ENCODE measurements at places on chromosomes 2 and 18.

DNA sequence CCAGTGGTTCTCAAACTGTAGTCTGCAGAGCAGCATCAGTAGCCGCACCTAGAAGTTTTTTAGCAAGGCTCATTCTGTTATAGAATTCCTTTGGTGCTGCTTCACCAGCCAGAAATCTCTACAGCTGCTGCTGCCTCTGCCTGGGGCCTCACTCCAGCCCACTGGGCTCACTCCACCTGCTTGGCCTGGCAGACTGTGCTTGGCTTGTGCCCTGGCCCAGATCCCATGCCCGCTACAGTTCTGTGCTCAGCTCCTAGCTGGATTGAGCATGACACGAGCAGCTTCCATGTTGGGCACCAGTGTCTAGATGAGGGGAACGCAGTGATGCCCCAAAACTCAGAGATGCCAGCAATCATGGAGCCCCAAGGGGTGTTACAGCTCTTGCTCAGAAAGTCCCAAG lies 22.6 kb downstream of the MAPK4 start:
- no peak for DNase-seq

DNA sequence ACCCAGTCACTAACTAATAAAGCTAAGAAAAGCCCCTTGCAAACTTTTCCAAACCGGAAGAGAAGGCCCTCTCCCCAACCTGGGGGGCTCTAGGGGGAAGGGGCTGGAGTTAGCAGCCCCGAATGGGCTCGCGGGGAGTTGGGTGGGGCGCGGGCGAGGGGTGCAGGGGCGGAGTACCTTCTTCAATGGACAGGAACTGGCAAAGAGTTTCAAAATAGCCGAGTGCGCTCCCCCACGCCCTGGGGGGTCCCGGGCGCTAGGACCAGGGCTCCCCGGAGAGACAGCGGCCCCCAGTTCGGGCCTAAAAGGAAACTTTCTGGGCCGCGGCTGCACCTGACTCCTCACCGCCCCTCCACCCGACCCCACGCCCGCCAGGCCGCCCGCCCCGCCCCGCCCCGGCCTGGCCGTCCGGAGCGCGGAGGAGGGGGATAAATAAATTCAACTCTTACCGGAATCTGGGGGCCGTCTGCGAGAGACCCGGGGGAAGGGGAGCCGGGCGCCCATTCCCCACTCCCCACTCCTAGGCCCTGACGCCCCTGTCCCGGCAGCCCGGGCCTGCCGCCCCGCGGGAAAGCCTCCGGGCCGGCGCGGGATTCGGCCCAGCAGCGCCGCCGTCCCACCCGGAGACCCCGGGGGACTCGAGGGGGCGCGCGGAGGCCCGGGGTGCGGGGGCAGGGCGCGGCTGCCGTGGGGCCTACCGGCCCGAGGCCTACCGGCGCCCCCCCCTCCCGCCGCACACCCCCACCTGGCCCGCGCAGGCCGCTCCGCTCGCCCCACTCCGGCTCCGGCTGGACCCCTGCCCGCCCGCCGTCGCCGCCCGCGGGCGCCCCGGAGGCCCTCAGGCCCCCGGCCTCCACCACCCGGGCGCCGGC lies 868 bp downstream of the INO80D start:
- peak; percentile 82 for DNase-seq

GRCh38 chr18:25283781-25284180 lies 68.2 kb downstream of the ZNF521 start:
- DNase-seq: peak; percentile 33

- no peak for DNase-seq
These were observed 21.7 kb downstream of the ASPRV1 start for GRCh38 chr2:69939722-69940121.

DNA sequence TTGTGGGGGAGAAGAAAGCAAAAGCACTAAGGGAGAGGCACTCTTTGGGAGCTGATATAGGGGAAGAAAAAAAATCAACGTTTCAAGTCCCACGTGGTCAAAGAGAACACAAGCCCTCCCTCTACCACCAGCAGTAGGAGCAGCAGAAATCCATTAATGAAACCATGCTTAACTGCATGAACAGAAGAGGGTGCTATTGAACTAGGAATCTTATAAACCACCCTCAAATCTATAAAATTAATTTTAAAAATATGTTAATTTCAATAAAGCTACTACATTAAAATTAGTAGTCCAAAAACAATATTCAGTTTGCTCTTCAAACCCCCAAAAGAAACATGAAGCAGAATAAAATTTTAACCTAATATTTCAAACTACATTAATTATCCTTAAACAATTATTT lies 147.8 kb downstream of the TMEM18 start:
- no peak for DNase-seq

DNA sequence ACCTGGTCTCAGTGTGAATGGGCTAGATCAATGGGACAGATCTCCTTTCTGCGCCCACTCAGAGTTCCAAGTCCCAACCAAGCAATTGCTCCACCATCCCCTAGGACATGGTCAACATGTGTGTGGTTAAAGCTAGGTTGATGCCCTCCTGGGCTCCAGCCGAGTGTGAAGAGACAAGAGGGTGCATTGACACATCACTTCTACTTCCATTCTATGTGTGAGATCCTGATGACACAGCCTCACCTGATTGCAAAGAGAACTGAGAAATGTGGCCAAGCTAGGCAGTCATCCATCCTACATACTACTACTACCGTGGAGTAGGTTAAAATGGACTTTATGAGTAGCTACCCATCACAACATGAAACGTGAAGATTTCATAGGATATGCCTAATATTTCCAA lies 106.8 kb downstream of the NCKAP5 start:
- no peak for DNase-seq

DNA sequence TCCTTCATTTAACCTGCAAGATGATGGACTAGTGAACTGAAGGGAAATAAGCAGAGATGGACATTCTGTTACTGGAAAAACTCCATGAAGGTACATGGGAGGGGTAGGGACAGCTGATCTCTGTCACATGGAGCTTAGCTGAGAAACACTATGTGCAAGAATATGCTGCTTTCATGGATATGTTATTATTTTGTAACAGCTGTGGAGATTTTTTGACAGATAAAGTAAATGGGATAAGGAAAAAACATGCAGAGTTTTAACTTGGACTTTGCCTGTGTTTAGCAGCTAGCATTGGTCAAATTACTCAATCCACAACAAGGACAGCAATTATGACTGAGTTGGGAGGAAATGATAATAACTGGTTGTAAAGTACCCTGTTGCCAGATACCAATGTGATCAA lies 28.7 kb upstream of the HNRNPA3 start:
- no peak for DNase-seq

GRCh38 chr18:32339045-32339444 lies 131.6 kb downstream of the GAREM1 start:
- DNase-seq: no peak

- no peak for DNase-seq
These were observed 127.5 kb upstream of the SLC1A4 start for GRCh38 chr2:64861452-64862397.

DNA sequence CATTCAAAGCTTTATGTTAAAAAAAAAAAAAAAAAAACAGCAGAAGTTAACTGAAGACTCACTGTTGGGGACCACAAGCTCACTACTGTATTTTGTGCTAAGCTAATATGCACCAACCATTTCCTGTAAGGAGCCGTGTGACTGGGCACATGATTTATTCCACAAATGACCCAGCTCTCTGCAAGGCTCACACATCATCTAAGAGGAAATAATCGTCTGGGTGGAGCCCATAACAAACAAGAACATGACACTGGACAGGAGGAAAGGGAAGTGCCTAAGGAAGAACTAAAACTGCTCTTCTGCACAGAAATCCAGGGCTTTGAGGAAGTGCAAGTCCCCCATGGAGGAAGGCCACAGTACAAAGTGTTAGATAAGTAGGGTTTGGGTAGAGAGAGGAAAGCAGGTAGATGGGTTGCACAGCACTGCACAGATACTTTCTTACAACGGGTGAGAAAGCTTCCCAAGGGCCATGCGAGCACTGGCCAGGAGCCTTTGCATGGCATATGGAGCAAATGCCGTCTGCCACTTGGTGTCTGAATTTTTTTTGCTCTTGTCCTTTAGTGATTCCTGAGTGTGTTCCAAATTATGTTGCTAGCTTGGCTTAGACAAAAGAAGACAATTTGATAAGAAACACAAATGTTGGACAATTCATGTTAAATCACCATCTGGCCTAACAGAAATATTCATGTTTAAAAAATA lies 24.4 kb downstream of the NFE2L2 start:
- DNase-seq: no peak

DNA sequence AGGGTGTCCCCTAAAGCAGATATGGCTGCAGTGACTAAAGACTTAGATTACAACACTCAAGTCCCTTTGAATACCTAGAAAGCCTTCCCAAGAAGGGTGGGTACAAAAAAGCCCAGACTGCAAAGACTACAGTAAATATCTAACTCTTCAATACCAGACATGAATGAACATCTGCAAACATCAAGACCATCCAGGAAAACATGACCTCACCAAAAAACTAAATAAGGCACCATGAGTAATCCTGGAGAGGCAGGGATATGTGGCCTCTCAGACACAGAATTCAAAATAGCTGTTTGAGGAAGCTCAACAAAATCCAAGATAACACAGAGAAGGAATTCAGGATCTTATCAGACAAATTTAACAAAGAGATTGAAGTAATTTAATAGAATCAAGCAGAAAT lies 138.2 kb upstream of the OTOS start:
- DNase-seq: no peak

GRCh38 chr2:238082827-238083226 lies 17.3 kb upstream of the ESPNL start:
- no peak for DNase-seq

DNA sequence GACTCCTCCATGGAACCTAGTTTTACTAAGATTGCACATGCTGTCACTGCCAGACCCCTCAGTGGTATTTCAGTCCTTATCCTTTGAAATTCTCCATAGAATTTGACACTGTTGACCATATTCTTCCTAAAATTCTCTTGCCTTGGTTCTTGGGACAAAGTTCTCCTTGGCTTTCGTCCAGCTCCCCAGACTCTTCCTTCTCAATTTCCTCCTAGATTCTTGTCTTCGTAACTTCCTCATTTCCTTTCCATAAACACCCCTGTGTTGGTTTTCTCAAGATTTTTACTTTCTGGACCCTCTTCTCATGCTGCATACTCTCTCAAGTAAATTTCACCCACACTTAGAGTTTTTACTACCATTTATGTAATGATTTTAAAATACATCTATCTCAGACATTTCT lies 96.6 kb upstream of the TWSG1 start:
- DNase-seq: peak; percentile 17

GRCh38 chr2:222142027-222142426 lies 156.8 kb downstream of the PAX3 start:
- no peak for DNase-seq

DNA sequence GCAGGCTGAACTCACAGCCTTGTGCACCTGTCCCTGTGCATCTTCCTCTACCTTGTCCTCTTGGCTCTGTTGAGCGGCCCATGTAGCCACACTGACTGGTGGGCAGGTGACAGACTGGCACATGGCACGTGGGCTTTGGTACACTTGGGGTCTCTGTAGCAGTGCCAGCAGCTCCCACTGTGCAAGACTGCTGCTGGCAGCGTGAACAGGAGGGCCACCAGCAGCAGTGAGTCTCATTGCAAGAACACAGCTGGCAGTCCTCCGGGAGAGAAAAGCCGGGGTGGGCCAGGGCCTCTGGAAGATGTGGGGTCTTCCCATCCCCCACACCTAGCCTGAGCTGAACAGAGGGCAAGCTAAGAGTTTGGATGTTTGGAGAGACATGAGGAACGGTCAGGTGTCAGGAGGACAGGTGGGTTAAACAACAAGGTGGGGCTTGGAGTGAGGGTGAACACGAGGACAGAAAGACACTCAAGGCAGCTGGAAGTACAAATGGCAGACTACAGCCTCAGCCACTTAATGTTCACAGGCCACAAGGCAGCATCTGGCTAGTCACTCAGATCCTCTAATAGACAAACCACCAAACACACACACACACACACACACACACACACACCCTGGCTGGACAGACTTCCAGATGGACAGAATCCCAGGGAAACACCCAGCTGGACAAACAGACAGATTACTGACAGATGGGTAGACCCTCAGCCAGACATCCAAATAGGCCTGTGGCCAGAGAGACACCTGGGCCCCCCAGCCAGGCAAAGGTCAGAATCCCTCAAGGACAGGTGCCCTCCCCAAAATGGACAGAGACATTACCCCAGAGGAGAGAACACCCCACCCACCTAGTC lies 2.3 kb upstream of the PTPN18 start:
- no peak for DNase-seq

GRCh38 chr18:44841752-44842587 lies 161.3 kb downstream of the SETBP1 start:
- DNase-seq: no peak

DNA sequence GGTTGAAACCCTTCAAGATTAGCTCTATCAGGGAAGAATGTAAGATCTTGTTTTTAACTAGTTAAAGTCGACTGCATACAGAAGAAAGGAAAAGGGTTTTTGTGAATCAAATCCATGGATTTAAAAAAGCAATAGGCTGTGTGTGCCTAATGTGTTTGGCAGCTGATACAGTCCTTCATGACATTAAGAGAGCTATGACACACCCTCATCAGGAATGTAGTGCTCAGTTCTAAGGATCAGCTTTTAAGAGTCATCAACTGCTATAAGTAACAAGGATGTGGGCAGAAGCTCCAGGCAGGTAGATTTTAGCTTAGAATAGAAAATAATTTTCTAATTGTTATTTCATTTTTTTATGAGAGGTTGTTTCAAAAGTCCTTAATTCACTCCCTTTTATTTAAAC lies 52.9 kb downstream of the PPP1R1C start:
- no peak for DNase-seq

- no peak for DNase-seq
These were observed 63.8 kb downstream of the SETBP1 start for GRCh38 chr18:44744161-44745121.

DNA sequence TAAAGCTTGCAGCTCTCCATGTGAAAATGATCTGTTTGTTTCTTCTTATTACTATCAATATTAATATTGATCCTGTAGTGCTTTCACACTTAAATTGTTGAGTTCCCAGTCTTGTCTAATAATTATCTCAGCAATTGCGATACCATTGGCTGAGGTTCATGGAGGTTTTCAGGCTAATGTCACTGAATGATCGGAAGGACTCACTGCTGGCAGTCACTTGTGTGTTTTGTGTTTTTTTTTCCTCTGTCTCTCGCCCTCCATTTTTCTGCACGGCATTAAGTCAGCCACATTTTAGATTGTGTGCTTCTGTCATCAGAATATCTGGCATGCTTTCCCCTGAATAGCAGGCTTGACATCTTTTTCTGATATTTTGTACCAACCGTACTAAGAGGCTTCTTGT lies 43.7 kb downstream of the AGAP1 start:
- no peak for DNase-seq

DNA sequence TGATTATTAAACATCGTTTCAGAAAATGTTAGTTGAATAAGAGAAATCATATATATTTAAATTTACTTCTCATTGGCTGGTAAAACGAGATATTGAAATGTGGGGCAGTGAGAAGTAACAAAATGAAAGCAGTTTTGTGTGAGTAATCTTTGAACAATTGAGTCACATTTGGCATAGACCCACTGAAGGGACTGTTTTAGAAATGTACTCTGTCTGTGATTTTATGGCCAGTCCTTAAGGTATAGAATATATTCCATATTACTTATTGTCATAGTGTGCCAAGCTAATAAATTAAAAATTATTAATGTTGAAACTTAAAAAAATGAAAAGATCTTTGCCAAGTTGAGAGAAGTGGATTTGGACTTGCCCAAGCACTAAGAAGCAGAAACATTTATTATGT lies 222.4 kb upstream of the COL3A1 start:
- DNase-seq: peak; percentile 87

- no peak for DNase-seq
These were observed 11.8 kb upstream of the CATIP start for GRCh38 chr2:218344755-218345417.

All from muscle of back (tissue), 13 donors.